Cortex of kidney (tissue), 1 donor: ENCODE measurements at places on chromosomes 5 and 9.

GRCh38 chr5:111602817-111603445 lies 90.6 kb upstream of the STARD4 start:
- no peak for DNase-seq

DNA sequence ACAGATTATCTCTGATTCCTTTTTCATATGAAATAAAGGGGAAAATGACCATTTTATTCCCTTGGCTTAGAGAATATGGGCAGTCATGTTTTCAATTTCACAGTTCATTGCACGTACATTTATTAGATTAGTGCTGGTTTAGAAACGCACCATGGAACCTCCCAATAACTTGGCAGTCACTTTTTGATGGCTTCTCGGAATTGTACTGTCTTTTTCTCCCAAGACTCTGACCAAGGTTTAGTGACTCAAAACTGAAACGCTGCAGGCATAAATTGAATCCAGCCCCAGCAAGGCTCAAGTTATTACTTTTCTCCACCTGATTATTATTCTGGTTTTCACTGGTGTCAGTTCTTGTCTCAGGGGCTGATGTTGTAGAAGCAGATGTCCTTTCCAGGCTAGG lies 55.6 kb upstream of the EGFLAM start:
- no peak for DNase-seq

GRCh38 chr9:32776201-32776600 lies 7.1 kb upstream of the TMEM215 start:
- no peak for DNase-seq

DNA sequence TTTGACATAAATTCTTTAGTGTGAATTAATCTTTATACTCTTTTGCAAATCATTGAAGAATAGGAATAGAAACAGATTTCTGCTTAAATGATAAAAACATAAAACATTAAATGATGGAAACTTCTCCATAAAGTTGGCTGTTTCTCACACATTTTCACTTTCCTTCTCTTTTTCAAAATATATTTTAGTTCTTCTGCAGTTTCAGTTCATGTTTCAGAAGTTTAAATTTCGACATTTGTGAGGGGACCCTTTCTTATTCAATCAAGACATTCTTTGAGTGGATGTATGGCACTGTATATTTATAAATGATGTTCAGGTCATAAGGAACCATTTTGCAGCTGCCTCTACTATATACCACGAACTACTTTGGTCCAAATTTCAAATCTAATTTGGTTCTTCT lies 34.6 kb downstream of the TNFAIP8 start:
- no peak for DNase-seq

DNA sequence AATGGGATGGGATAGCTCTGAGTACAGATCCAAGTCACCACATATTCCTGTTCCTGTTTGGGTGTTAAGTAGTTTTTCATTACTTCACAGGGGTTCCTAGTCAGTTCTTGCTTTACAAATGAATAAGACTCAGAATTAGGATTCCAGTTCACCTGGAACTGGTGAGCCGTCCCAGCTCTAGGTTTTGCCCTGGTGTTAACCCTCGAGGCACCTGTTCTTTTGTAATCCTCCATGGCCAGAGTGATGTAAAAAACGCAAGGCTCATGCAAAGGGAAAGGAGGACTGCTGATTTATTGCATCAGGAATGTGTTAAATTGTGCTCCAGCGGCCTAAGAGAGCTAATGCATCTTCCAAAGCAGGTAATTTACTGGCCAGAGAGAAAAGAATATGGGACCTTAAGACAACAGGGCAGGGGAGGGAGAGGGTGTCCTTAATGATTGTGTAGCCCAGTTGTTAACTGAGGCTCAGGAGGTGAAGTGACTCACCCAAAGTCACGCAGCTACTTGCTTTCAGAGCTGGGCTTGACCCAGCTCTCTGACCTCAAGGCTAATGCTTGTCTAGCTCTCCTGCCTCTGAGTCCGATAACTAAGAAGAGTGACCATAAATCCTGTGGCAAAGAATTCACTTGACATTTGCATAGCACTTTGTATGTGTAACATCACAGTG lies 70.5 kb downstream of the DMRT2 start:
- no peak for DNase-seq

- DNase-seq, result no peak
These were observed 119.8 kb downstream of the PRDM6 start for GRCh38 chr5:123208668-123209501.

DNA sequence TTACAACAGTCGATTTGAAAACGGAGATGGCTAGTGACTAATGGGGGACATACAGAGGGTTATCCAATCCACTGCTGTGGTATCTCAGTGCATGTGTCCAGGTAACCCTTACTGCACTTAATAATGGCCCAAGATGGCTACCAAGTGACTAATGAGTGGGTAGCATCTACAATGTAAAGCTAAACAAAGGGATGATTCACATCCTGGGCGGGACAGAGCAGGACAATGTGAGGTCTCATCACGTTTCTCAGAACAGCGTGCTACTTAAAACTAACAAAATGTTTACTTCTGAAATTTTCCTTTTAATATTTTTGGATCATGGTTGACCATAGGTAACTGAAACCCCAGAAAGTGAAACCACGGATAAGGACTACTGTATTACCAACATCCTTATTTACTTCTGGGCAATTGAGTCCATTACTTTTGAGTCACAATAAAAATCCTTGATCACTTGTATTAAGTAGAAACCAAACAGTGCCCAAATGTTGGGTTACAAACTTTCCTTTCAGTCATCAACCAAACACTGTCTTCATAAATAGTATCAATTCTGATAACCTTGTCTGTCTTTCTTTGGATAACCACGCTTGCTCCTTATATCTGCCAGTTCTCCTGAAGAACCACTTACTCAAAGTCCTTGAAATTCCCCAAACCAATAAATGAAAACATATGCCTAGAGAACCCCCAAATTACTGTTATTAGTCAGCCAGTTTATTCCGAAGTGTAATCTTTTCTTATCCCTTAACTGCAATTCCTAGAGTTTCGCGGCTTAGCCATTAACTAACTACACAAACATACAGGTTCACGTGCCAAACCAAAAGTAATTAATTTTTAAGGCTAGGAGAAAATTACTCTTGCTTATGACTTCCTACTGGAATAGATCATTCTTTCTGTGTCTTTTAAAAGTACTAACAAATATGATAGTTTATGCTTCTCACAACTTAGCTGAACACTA lies 59.7 kb downstream of the ELL2 start:
- DNase-seq, result no peak

DNA sequence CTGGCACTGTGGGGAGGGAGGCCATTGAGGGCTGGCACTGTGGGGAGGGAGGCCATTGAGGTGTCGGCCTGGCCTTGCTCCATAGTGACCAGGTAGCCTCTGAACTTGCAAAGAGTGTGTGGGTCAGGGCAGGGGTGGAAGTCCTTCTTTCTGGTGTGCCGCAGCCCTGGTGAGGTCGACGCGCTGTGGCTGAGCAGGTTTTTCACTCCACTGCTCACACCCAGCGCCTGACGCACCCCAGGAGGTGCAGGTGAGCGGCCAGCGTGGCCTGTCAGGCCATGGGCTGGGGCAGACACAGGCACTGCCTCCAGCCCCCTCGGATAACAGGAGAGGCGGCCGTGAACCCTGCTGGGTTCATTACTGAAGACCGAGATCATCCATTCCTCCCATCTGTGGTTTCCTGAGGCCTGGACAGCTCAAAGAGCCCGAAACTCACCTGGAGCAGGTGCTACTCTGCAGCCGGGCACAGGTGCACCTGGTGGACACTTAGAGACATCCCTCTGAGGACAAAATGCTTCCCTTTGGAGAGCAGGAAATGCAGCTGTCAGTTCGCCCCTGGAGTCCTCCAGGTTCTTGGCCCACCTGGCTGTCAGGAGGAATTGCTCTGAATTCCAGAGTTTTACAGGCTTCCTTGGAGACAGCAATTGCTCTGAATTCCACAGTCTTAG lies 32.4 kb downstream of the LHX3 start:
- DNase-seq, result no peak
